ENCODE measurements at places on chromosomes 2 and 18. TPM values are rescaled to one million over a fixed set of nuclear protein-coding genes. Genes with fewer than 3 reads are reported as not detected.

DNA sequence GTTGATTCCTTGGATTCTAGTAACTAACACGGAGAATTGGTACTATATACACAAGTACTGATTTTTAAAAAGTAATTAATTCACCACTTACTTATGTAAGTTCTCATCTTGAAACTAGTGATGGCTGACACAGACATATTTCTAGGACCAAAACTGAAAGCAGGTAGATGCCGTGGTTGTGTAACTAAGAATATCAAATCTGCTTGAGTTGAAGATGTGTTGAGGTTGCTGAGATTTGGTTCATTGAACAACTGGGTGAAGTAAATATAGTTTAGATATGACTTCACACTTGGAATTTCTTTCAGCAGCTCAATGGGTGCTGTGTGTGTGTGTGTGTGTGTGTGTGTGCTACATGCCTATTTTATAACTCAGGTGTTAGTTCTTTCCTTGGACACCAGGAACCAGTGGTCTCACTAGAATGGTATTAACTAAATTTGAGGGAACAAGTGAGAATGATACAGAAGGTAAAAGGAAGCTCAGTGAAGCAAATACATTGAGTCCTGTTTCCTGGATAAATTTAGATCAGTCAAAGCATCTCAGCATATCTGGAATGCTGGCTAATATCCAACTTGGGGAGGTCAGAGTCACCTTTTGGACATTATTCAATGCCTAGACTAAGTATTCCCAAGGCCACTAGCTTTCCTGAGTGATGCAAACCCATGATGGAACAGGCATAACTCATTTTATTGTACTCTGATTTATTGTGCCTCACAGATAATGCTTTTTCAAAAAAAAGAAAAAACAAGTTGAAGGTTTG, 110.7 kb upstream of the ZEB2 start:
- no peaks in the 10 kb centered on the region for H3K27me3 ChIP-seq
- no peak overlapping the region for H3K27ac ChIP-seq
- no peak for DNase-seq
- H3K4me1 ChIP-seq = no peaks in the 10 kb centered on the region
- H3K36me3 ChIP-seq = no peaks in the 10 kb centered on the region

DNA sequence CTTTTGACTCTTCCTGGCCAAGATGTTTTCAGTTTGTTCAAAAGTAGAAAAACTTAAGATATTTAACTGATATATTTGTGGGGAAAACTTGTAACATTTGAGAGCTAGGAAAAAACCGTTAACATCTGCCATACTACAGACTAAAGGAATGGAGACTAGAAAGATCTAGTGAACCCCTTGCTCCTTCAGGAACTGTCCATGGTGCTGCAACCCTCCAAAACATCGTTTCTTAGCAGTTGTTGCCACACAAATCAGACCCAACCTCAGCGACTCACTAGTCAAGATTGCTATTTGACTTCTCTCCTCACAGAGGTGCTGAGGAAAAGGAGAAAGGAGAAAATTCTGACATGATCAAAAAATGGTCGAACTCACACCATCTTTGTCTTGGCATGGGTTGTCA, 393.8 kb upstream of the LYPD1 start:
- DNase-seq = no peak
- H3K36me3 ChIP-seq = no peaks in the 10 kb centered on the region
- no peaks in the 10 kb centered on the region for H3K4me1 ChIP-seq
- no peak overlapping the region for H3K4me3 ChIP-seq

GRCh38 chr2:229033816-229034215, 237.3 kb downstream of the PID1 start:
- no peak overlapping the region for H3K4me3 ChIP-seq
- no peak for DNase-seq
- no peaks in the 10 kb centered on the region for H3K4me1 ChIP-seq
- no peak overlapping the region for H3K27ac ChIP-seq

- H3K36me3 ChIP-seq = no peaks in the 10 kb centered on the region
- H3K27ac ChIP-seq = no peak overlapping the region
- no peak for DNase-seq
- no peaks in the 10 kb centered on the region for H3K27me3 ChIP-seq
- no peaks in the 10 kb centered on the region for H3K4me1 ChIP-seq
Measured at GRCh38 chr2:25929789-25930473, 51.6 kb upstream of the ASXL2 start.

DNA sequence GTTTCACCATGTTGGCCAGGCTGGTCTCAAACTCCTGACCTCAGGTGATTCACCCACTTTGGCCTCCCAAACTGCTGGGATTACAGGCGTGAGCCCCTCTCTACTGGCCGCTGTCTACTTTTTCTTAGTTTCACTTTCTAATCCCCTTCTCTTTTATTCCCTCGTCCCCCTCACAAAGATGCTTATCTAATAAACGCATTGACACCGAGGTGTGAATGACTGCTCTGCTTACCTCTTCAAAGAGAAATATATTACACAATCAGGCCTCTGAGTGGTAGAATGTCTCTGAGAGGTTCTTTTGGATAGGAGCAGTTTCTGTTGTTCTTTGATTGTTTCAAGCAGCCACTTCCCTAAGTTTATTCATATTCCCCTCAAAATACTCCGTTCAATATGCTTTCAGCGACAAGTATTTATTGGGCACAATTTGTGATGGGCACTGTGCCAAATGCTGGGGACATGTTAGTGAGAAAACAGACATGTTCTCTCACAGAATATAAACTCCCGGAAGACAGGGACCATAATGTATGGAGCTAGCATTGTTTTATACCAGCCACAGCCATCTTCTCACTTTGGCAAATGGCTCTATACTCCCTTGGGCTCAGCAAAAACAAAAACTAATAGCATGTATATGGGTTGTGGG, 34.7 kb upstream of the RAPH1 start:
- no peak overlapping the region for H3K27ac ChIP-seq
- H3K27me3 ChIP-seq = no peaks in the 10 kb centered on the region

The DTNA gene
- 8.6 TPM for total RNA-seq

The CCDC178 gene
- not detected for total RNA-seq

Measured in esophagus squamous epithelium (tissue), 5 donors.